ENCODE measurements at places on chromosomes 1 and 21.

DNA sequence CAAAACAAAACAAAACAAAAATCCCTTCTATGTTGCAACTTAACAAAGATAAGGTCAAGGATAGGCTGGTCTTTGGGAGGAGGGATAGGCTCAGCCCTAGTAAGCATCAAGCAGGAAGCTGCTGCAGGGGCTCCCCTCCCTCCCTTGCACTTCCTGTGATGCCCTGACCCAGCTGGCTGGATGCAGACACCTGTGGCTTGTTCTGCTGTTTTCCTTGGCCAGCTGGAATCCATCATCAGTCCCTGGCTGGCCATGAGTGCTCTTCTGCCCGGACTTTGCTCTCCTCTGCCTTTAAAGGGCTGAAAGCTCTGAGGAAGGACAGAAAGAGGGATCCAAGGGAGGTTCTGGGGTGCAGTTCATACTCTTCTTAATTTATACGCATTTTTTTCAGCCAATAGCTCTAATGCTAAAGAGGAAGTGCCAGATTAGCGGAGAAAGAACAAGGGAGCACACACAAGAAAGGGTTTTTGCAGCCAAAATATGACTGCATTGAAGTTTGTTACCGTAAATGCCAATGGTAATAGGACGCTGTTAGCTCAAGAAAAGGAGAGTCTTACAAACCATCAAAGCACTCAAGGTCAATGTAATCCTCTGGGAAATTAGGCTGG, 19.9 kb upstream of the UBE2U start:
- no peak for DNase-seq

DNA sequence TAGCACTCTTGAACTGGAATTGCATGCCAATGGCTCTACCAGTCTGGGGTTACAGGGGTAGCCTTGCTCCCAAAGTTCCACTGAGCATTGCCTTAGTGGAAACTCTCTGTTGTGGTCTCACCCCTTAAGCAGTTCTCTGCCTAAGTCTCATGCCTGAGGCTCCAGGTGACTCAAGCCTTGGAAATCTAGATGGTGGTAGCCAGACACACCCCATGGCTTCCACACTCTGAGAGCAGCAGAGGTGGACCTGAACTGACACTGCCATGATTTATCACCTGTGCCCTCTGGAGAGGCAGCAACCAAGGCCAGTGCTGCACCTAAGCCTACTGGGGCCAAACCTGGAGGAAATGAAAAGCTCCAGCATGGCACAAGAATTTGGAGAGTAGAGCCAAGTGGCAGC, 285.7 kb upstream of the PKN2 start:
- DNase-seq = no peak

- no peak for DNase-seq
Measured at GRCh38 chr21:18468790-18469189, 65.2 kb upstream of the TMPRSS15 start.

DNA sequence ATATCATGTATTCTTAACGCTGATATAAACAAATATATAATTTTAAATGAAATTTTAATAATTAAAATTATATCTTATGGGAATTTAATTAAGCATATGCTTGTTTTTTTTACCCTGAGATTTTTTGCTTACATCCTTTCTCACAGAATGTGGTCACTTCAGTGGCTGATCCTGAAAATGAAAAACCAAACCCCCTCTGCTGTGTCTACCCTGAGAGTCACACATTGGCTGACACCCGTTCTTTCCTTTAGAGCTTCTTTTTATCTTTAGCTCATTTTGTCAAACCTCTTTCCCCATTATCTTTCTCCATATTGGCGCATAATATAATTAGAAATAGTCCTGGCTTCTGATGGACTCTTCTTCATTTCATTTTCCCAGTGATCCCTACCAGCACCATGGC, 10.8 kb upstream of the CACYBP start:
- DNase-seq = no peak

DNA sequence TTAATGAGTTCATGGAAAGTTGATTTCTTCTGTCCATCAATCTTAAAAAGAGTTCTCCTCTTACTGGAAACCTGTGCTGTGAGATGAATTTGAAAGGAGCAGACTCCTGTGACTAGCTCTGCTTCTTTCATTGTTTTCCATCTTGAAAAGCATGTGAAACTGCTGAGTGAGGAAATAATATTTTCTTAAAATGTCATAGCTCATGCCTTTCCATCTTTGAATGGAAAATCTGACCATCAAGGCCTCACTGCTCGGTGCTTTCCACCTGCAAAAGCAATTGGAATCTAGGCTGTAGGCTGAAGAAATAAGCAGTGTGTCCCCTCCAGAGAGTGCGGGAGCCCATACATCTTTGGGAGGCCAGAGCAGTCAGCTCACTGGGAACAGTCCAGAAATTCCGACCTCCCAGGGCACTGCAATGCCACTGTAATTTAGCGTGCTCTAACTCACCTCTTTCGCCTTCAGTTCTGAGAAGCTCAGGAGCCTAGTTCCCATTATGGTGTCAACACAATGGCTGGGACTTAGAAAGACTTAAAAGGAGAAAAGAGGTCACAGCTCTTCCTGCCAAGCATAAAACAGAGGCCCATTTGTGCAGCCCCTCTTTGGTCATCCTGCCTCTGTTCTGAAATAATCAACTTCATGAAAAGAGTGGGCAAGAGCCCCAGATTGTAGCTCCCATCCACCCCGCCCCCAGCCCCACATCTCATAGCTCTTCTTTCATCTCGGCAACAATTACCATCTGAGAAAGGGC, 50.4 kb upstream of the F3 start:
- no peak for DNase-seq

GRCh38 chr1:30682396-30683275, 40.7 kb downstream of the MATN1 start:
- DNase-seq = no peak

GRCh38 chr1:208756339-208756981, 512.3 kb upstream of the PLXNA2 start:
- DNase-seq = no peak

DNA sequence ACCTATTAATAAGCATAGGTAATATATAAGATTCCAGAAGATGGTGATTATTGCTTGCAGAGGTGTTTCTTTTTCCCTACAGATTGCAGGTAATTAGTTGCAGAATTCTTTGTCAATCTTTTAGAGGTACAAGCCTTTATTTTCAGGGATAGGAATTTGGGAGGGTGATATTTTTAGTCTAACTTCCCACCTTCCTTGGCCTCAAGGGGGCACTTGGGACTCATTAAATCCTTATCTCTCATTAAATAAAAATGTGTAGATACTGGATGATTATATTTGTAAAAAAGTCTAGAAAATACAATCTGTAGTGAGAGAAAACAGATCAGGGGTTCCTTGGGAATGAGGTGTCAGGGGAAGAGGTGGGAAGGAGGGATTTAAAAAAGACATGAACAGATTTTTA, 179.2 kb downstream of the PATJ start:
- no peak for DNase-seq

DNA sequence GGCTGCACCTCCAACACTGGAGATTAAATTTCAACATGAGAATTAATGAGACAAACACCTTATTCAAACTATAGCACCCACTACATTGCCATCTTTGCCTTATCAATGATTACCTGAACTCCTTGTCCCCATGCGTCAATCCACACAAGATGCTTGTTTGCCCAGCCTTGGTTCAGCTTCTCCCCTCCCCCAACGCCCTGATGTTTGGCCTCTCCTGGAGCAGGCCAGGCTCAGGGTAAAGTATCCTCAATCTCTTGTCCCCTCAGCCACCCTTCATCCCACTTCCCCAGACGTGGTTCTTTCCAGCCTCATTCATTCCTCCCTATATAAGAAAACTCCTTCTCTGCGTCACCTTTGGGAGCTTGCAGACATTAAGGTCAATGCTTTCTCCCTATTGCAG, 11.8 kb upstream of the TRIM17 start:
- no peak for DNase-seq

- DNase-seq = no peak
Measured at GRCh38 chr21:31339721-31340120, 4.3 kb downstream of the TIAM1 start.

- no peak for DNase-seq
Measured at GRCh38 chr1:232909752-232910151, 40.7 kb upstream of the NTPCR start.

- DNase-seq = no peak
Measured at GRCh38 chr1:10745886-10746455, 50.5 kb downstream of the CASZ1 start.

DNA sequence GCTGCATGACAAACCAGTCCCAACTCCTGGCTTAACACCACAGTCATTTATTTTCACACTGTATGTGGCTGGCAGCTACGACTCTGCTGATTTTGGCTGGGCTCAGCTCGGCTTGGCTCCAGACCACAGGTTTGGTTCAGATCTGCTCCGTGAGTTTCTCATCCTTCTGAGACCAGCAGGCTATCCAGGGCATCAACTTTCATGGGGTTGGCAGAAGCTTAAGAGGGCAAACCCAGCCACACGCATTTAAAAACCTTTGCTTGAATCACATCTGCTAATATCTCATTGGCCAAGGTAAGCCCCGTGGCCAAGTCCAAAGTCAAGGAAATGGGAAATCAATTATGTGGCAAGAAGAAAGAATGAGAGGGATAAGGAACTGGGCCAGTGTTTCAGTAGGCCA, 574.2 kb downstream of the MATN1 start:
- DNase-seq = no peak

GRCh38 chr1:161473348-161473747, 31.9 kb upstream of the FCGR2A start:
- DNase-seq = no peak

GRCh38 chr1:8698937-8699447, 118.4 kb downstream of the RERE start:
- DNase-seq = no peak

GRCh38 chr21:15617964-15618363, 111.8 kb upstream of the USP25 start:
- no peak for DNase-seq

DNA sequence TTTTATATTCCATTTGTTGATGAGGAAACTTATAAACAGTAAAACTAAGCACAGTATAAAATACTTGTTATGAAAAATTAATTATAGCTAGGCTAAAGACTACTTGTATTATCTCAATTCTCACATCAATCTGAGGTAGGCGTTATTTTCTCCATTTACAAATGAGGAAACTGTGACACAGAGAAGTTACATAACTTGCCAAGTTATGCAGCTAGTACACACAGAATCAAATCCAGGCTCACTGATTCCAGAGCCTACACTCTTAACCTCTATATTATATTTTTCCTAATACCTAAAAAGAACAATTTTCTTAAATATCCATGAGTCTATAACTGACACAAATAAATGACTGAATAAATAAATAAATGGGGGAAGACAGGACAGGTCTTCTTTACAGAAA, 11.2 kb upstream of the VPS45 start:
- no peak for DNase-seq

DNA sequence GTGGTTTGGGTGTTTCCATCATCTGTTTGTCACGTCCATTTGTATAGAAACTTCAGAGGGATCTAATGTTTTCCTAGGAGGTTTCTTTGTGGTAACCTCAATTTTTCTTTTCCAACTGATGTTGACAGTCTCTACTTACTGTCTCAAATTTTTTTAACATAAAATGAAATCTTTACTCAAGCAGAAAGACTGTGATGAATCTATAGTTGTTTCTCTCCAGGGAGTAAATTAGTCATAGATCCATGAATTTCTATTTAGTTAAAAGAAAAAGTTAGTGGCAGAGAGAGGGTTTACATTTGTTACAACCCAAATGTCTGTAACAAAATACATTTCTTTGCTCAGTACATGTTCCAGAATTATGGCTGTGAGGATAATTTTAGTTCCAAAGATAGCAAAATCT, 161.6 kb downstream of the DISP1 start:
- no peak for DNase-seq

GRCh38 chr21:26954662-26955121, 12.2 kb downstream of the ADAMTS5 start:
- no peak for DNase-seq
